ENCODE measurements at places on chromosomes 11 and 22.

GRCh38 chr11:122619757-122620156, 35.8 kb upstream of the UBASH3B start:
- no peak for DNase-seq

DNA sequence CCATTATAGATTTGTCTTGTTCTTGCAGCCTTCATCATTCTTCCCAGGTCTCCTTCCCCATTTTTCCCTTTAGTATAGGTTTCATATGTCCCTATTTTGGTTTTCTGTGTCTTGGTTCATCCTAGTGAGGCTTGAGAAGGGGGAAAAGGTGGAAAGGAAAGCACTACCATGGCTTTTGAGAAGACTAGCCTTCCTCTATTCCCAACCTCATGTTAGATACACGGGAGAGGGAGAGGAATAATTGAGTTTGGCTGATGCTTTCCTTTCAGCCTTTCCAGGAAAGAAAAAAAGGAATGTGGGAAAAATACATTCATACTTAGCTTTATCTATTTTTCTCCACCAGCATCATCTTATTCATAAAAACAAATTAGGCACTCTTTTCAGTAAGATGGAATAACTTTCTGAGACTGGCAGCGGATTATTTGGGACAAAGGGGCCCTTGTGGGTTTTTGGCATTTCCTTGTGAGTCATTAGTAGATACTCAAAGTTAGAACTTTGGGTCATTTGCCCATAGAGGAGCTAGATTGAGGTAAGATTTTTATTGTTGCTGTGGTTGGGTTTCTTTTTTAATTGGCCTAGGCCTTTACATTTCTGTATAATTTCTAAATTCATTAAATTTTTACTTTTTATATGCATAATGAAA, 23.8 kb downstream of the CAPRIN1 start:
- DNase-seq = no peak

- no peak for DNase-seq
These were observed 8.3 kb upstream of the DLAT start for GRCh38 chr11:112016765-112017376.

GRCh38 chr11:575313-575995, 816 bp upstream of the PHRF1 start:
- DNase-seq = no peak

- DNase-seq = no peak
These were observed 47.2 kb downstream of the KCNQ1OT1 start for GRCh38 chr11:2652333-2653197.

DNA sequence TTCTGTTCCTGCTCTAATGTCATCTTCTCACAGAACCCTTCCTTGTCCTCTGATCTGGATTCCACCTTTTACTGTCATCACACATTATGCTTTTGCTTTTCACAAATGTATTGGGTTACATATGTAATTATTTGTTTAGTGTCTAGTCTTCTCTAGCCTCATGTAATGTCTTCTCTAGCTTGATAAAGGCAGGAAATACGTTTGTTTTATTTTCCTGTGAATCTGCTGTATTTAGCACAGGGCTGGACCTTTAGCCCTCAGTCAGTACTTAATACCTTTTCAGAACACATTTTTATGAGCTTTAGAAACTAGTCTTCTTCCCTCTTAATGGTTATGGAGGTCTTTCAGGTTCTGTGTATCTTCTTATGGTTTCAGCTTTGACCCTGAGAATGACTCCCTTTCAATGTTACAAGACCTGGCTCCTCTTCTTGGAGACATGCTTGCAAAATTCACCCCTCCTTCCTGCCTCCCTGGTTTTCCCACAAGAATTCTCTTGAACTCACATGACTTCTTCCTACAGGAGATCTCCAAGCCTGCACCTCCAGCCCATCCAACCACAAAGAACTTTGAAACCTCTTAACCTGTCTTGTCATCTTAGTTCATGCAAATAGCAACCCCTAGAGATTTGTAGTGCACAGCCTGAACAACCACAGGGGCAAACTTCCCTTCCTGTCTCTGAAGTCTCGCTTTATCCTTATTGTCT, 132.7 kb upstream of the DDI1 start:
- DNase-seq = no peak

DNA sequence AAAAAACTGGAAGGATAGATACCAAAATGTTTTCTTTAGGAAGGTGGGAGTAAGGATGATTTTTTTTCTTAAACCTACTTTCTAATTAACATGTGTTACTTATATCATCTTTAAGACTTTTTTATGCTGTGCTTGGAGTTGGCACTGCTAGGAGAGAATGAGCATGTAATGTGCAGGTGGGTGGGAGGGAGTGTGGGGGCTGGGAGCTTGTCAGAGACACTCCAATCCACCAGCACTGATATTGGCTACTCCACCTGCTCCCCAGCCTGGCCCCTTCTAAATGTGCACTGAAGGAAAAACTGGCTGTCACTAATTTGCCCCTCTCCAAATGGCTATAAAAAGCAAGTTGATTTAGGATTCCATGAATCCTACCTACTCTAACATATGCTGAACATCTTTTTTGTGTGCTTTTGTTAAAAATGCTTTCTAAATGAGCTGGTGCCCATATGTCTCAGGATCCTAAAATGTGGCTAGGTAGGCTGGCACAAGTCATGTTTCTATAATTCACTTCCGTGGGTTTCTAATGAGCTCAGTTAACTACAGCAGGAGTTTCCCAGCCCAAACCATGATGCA, 44.3 kb upstream of the BMAL1 start:
- DNase-seq = no peak

DNA sequence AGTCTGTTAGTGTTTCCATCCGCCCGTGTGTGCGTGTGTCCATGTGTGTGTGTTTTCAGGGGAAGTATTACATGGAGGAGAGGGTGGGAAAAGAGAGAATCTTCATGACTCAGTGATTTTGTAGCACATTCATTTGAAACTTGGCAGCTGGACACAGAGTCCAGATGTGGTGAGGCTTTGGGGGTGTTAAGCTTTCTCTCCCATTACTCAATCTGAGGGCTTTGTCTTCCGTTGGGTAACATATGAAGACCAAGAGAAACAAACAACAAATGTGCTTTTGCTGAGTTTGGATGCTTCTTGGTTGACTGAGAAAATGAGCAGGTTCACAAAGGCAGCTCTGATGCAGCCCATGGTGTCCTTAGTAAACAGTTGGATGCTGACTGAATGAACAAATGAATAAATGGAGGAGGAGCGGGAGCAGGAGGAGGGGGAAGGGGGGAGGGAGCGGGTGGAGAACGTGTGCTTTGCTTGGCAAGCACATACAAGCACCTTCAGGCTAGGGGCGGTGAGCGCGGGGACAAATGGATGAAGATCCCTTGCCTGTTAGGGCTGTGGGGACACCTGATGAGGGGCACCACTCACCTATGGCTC, 104.3 kb downstream of the ST3GAL4 start:
- DNase-seq = no peak

GRCh38 chr11:31558001-31558400, 48.4 kb downstream of the ELP4 start:
- no peak for DNase-seq

DNA sequence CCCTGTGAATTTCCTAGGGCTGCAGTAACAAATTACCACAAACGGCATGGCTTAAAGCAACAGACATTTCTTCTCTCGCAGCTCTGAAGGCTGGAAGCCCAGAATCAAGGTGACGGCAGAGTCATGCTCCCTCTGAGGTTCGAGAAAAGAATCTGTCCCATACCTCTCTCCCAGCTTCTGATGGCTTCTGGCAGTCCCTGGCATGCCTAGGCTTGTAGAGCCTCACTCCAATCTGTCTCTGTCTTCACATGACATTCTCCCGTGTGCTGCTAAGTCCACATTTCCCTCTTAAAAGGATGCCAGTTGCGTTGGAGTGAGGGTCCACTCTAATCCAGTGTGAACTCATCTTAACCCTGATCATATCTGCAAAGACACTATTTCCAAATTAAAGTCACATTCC, 116.2 kb downstream of the NECTIN1 start:
- no peak for DNase-seq

- DNase-seq = peak; percentile 82
These were observed 7.8 kb downstream of the SLC5A1 start for GRCh38 chr22:32050678-32051515.

DNA sequence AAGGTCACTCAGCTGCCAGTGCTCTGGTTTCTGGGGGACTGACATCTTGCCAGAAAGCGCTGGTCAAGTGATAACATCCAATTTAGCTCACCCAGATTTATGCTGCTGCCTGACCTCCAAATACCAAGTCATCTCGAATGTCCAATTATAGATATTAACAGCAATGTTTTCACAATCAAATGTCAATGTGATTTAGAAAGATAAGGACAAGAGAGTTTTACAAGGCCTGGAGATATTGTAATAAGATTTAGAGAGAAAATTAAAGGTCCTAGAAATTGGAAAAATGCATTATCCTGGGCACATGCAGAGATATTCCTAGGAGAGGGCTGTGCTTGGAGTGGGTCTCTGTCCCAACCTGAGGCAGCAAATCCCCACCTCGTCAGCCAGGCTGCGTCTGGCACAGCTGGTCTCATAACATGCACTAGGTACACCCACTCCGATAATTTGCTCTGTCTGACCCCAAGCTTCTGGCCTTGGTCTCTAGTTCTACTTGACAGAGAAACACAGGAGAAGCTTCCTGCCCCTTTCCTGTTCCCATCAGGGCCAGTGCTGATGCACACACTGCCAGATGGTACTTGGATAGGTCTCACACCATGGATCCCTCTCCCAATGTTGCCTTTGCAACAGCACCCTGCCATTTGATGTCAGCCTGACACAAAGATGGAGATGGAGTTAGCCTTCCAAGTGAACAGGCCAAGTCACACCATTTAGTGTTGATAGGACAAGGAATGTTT, 28.6 kb downstream of the USH1C start:
- DNase-seq = no peak

GRCh38 chr11:77250881-77251640, 50.4 kb downstream of the GDPD4 start:
- DNase-seq = no peak

DNA sequence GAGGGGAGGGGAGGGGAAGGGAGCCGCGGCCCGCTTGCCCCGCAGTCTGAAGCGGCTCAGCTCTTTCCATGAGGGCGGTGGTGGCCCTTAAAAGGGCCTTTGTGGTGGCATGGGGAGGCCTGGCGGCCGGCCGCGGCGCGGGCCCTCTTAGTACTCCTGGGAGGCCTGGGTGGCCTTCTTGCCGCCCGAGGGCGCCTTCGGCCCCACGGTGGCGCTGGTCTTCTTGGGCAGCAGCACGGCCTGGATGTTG, 6.9 kb downstream of the DPAGT1 start:
- no peak for DNase-seq

GRCh38 chr11:32840587-32840986, 10.9 kb downstream of the PRRG4 start:
- DNase-seq = no peak

GRCh38 chr22:49446759-49447710, 380.6 kb downstream of the BRD1 start:
- DNase-seq = no peak

DNA sequence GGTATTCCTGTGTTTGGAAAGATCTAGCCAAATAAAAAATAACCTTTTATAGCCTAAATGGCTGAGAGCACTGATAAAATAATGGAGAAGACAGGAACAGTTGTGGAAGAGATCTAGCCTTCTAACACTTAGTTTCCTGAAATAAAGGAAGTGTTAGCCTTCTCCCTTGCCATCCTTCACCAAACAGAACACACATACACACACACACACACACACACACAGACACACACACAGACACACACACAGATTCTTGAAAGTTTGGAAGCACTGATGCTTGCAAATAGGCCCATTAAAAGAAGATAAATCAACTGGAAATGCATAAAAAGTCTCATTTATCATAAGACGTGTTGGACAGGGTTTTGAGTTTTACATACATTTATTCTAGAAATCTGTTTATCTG, 37.5 kb downstream of the KIRREL3 start:
- no peak for DNase-seq

DNA sequence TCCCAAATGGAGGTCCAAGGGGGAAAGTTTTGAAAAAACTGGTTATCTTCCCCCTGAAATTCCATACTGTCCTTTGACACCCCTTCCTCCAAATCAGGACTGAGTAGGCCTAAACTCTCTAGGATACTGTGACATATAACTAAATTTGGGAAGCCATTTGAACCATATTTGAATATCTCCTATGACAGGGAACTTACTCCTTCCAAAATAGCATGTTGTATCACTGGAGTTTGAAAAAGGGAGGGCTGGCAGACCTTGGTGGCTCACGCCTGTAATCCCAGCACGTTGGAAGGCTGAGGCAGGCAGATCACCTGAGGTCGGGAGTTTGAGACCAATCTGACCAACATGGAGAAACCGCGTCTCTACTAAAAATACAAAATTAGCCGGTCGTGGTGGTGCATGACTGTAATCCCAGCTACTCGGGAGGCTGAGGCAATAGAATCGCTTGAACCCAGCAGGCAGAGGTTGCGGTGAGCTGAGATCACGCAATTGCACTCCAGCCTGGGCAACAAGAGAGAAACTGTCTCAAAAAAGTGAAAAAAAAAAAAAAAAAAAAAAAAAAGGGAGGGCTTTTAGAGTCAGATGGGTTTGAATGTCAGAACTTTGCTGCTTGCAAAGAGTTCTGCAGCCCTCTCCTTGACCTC, 42.4 kb downstream of the PIK3C2A start:
- no peak for DNase-seq

- DNase-seq = peak; percentile 63
These were observed 11.9 kb upstream of the NRIP3 start for GRCh38 chr11:9015677-9016076.

DNA sequence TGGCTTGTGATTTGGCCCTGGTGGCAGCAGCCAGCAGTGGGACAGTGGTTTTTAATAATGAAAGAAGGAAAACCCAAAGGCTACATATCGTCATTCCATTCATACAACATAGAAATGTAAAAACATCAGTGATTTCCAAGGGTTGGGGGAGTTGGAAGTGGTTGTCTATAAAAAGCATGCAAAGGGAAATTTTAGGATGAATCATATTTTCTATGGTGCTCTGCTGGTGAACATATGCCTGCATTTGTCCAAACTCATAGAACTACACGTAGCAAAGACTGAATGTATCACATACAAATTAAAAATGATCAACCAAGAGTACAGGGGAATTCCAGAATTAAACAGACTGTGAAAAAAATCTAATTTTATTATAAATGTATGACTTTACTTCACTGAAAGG, 11.1 kb downstream of the OR5B3 start:
- DNase-seq = no peak

DNA sequence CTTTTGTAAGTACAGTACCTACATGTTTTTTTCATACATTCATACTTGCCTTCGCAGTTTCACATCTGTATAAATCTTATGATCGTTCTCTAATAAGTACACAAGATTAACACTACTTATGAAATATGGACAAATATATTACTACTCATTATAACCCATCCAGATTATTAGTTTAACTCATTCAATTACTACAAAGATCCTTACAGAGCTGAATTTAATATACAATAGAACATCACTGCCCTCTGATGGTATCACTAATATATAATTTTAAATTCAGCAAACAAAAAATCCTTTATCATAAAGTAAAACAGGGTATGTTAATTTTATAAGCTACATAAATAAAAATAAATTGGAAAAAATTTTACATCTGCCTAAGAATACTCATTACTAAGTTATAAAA, 7.4 kb downstream of the SVIP start:
- DNase-seq = no peak

- DNase-seq = no peak
These were observed 2.0 kb upstream of the MAPK11 start for GRCh38 chr22:50272044-50272802.

- no peak for DNase-seq
These were observed 303.6 kb downstream of the OPCML start for GRCh38 chr11:133228471-133229329.
